Bronchial epithelial cell (primary cell): ENCODE measurements at places on chromosomes 2 and 18. TPM values are rescaled to one million over a fixed set of nuclear protein-coding genes. Genes with fewer than 3 reads are reported as not detected.

Gene SLC5A7
- not detected in 2 replicates for total RNA-seq

Gene GATA6
- total RNA-seq, result 2.9 and 3.1 TPM in 2 replicates

Gene CAPN14
- 10.3 and 35.1 TPM in 2 replicates for total RNA-seq

Gene INHBB
- 0.53 and 2.3 TPM in 2 replicates for total RNA-seq

Gene TMEM247
- total RNA-seq, result not detected in 2 replicates

Gene OR6B3
- total RNA-seq, result not detected in 2 replicates

Gene MAL
- 1.1 and 11.0 TPM in 2 replicates for total RNA-seq

Gene DUSP2
- total RNA-seq, result 1.8 and 5.3 TPM in 2 replicates

Gene MTLN
- 43.7 and 99.5 TPM in 2 replicates for total RNA-seq

Gene ARHGEF4
- 74.8 and 107 TPM in 2 replicates for total RNA-seq

Gene LRATD1
- 23.2 and 27.8 TPM in 2 replicates for total RNA-seq

Gene RTP5
- total RNA-seq, result not detected in 2 replicates

Gene GPAT2
- total RNA-seq, result 0.26 and 0.79 TPM in 2 replicates

Gene GNAL
- 8.8 and 10.8 TPM in 2 replicates for total RNA-seq

Gene DHRS9
- total RNA-seq, result 5.8 and 19.1 TPM in 2 replicates

Gene LTBP1
- 6.6 and 10.6 TPM in 2 replicates for total RNA-seq

Gene RAB12
- total RNA-seq, result 61.3 and 62.1 TPM in 2 replicates

Gene AMER3
- total RNA-seq, result under 0.01 TPM in 1 of 2 replicates, not detected in the other

Gene SFT2D3
- 3.2 and 5.0 TPM in 2 replicates for total RNA-seq

Gene C1QL2
- total RNA-seq, result not detected in 2 replicates

Gene ALPP
- total RNA-seq, result not detected in 2 replicates

Gene TEKT4
- not detected in 2 replicates for total RNA-seq

Gene CCDC68
- total RNA-seq, result 3.5 and 4.2 TPM in 2 replicates

Gene PLEKHM3
- 8.1 and 9.5 TPM in 2 replicates for total RNA-seq

Gene ASPRV1
- 0.26 and 0.38 TPM in 2 replicates for total RNA-seq

Gene IL37
- total RNA-seq, result not detected in 2 replicates

Gene RAPH1
- total RNA-seq, result 15.3 and 19.5 TPM in 2 replicates

Gene RAX
- not detected in 2 replicates for total RNA-seq

Gene LYPD1
- total RNA-seq, result under 0.01 TPM in 1 of 2 replicates, not detected in the other

Gene POLE4
- total RNA-seq, result 21.9 and 31.9 TPM in 2 replicates

Gene ACMSD
- not detected in 2 replicates for total RNA-seq

Gene ECEL1
- not detected in 2 replicates for total RNA-seq

Gene GBX2
- total RNA-seq, result not detected in 2 replicates

Gene SNED1
- total RNA-seq, result 0.26 and 0.38 TPM in 2 replicates

Gene ANKRD62
- under 0.01 and 0.13 TPM in 2 replicates for total RNA-seq

Gene SERPINB12
- 0.53 and 1.4 TPM in 2 replicates for total RNA-seq

Gene MERTK
- total RNA-seq, result 3.9 and 5.8 TPM in 2 replicates

Gene APCDD1
- total RNA-seq, result under 0.01 and 0.64 TPM in 2 replicates

Gene LMAN2L
- 15.3 and 18.9 TPM in 2 replicates for total RNA-seq

Gene FHOD3
- 8.8 and 15.8 TPM in 2 replicates for total RNA-seq

Gene STARD6
- total RNA-seq, result not detected in 2 replicates

Gene FBXO41
- total RNA-seq, result 1.6 and 1.8 TPM in 2 replicates

Gene DCC
- total RNA-seq, result not detected in 2 replicates

Gene SAG
- not detected in 2 replicates for total RNA-seq

Gene KCNK3
- not detected in 2 replicates for total RNA-seq

Gene ANKMY1
- total RNA-seq, result 10.8 and 15.8 TPM in 2 replicates

Gene EPHA4
- 6.1 and 14.7 TPM in 2 replicates for total RNA-seq

Gene DPYSL5
- not detected in 2 replicates for total RNA-seq

Gene CENPA
- total RNA-seq, result 0.26 TPM in 1 of 2 replicates, not detected in the other

Gene SERPINE2
- 85.8 and 95.3 TPM in 2 replicates for total RNA-seq

Gene DDX1
- total RNA-seq, result 68.2 and 81.3 TPM in 2 replicates

Gene PAX8
- 3.5 TPM in 1 of 2 replicates, not detected in the other for total RNA-seq

Gene SCYGR4
- total RNA-seq, result not detected in 2 replicates

Gene PREPL
- total RNA-seq, result 23.7 and 42.2 TPM in 2 replicates

Gene SLC4A5
- total RNA-seq, result under 0.01 and 0.90 TPM in 2 replicates

Gene PHOSPHO2
- 2.4 and 4.0 TPM in 2 replicates for total RNA-seq
